ENCODE measurements at places on chromosomes 13 and 19.

- no peak for DNase-seq
Measured at GRCh38 chr13:73777134-73777533, 357.1 kb downstream of the KLF12 start.

DNA sequence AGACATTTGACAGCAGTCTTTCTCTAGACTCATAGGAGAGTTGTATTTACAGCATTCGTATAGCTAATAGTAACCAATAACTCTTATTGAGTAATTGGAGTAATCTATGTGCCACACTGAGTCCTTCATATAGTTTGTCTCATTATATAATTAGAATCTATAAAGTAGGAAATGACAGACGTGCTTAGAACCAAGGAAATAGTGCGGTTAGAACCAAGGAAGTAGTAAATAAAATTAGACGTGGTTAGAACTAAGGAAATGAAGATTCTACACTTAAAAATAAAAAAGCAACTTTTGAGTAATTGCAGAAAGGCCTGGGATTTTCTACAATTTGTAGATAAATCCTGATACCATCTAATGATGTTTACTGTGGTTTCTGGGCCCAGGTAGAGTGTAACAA, 107.8 kb upstream of the TNFSF11 start:
- no peak for DNase-seq

GRCh38 chr19:1429750-1430149, 8.4 kb upstream of the RPS15 start:
- no peak for DNase-seq

- DNase-seq = no peak
Measured at GRCh38 chr13:99687723-99688397, 186.6 kb downstream of the TM9SF2 start.

DNA sequence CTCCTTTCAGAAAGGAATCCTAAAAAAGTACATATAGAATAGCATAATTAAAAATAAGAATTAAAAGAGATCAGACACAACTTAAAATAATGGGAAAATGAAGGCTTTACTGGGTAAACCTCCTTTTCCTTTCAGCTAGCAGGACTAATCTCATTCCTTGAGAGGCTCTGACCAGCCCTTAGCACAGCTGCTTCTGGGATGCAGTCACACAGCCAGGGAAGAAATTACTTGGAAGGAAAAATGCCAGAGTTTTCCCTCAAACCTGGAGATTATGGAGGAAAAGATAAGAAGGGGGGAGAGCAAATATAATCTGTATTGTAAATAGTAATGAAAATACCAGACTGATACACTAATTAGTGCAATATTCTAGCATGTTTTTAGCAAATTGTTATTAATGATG, 91.8 kb downstream of the LRCH1 start:
- DNase-seq = no peak

- no peak for DNase-seq
Measured at GRCh38 chr13:77429320-77430142, 102.6 kb upstream of the MYCBP2 start.

GRCh38 chr19:27777726-27778125, 1435.2 kb downstream of the UQCRFS1 start:
- DNase-seq = peak; percentile 30

GRCh38 chr13:65236841-65237418, 1993.2 kb downstream of the PCDH9 start:
- DNase-seq = peak; percentile 0

DNA sequence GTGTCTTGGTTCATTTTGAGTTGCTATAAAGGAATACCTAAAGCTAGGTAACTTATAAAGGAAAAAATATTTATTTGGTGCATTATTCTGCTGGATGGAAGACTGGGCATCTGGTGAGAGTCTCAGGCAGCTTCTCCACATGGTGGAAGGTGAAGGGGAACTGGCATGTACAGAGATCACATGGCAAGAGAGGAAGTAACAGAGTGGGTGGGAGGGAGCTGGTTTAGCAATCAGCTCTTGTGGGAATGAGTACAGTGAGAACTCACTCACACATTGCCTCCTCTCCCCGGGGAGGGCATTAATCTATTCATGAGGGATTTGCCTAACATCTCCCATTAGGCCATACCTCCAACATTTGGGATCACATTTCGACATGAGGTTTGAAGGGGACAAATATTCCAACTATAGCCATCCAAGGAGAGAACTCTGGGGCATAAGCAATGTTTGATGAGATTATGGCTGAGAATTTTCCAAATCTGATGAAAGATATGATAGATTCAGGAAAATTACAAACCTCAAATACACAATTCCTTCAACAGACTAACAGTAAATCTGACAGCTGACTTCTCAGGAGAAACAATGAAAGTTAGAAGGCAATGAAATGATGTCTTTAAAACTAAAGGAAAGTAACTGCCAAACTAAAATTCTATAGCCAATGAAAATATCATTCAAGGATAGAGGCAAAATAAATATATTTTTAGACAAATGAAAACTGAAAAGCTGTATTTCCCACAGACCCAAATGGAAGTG, 52.5 kb downstream of the MTUS2 start:
- no peak for DNase-seq
